ENCODE measurements at places on chromosomes 3 and 15.

DNA sequence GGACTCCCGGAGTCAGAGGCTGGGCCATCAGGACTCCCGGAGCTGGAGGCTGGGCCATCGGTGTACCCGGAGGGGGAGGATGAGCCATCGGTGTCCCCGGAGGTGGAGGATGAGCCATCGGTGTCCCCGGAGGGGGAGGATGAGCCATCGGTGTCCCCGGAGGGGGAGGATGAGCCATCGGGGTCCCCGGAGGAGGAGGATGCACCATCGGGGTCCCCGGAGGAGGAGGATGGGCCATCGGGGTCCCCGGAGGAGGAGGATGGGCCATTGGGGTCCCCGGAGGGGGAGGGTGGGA is 719 bp downstream of the MAGEL2 start:
- DNase-seq, result no peak

- DNase-seq, result peak; percentile 51
Measured at GRCh38 chr15:71800835-71801745, 9.3 kb upstream of the NR2E3 start.

DNA sequence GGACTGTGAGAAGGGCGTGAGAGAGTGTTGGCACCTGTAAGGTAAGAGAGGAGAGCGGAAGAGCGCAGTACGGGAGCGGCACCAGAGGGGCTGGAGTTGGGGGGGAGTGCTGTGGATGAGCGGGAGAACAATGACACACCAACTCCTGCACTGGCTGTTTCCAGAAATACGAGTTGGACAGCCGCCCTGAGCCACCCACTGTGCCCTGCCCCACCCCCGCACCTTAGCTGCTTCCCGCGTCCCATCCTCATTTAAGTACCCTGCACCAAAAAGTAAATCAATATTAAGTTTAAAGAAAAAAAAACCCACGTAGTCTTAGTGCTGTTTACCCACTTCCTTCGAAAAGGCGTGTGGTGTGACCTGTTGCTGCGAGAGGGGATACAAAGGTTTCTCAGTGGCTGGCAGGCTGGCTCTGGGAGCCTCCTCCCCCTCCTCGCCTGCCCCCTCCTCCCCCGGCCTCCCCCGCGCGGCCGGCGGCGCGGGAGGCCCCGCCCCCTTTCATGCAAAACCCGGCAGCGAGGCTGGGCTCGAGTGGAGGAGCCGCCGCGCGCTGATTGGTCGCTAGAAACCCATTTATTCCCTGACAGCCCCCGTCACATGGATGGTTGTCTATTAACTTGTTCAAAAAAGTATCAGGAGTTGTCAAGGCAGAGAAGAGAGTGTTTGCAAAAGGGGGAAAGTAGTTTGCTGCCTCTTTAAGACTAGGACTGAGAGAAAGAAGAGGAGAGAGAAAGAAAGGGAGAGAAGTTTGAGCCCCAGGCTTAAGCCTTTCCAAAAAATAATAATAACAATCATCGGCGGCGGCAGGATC is at the start of gene SOX2:
Gene SOX2 (plus strand): TSS at position 601 of the 811 bp plus-strand sequence. CDS start 436 bp downstream, outside the sequence.
- no peak for DNase-seq

DNA sequence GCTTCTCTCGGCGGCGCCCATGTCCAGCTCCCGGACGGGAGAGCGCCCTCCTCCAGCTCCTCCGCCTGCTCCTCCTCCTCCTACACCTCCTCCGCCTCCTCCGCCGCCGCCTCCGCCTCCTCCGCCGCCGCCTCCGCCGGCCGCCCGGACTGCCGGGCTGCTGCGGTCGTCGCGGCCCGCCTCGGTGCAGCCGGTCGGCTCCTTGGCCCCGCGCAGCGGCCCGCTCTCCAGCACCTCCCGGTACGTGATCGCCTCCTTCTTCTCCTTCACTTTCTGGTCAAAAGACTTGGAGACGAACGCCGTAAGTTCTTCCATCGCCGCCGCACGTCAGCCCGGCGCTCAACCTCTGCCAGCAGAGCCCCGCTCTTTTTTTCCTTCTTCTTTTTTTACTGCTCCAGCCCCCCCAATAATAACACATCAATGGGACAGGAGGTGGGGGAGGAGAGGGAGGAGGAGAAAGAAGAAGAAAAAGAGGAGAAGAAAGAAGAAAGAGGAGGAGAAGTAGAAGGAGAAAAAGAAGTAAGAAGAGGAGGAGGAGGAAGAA is 438 bp downstream of the SHOX2 start:
- no peak for DNase-seq

GRCh38 chr3:120013481-120013880 is 80.8 kb downstream of the GSK3B start:
- DNase-seq, result no peak

DNA sequence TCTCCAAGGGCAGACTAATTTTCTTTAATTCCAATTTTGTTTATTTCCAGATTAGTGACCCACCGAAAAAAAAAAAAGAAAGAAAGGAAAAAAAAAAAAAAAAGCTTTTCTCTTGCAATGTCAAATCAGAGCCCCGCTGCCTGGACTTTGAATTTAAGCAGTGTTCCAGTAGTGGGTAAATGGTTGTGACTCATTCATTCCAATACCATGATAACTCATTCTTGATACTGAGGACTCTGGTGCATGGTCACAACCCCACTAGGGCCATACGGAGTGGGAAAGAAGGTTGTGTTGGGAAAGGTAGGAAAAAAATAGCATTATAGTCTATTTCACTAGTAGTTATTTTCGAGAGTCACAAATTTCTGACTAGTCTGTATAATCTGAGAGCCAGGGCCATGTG is 59.1 kb upstream of the COL8A1 start:
- no peak for DNase-seq
